ENCODE measurements at places on chromosomes 7 and 10.

- no peak for DNase-seq
These were observed 102.1 kb upstream of the AKR1E2 start for GRCh38 chr10:4723860-4724259.

DNA sequence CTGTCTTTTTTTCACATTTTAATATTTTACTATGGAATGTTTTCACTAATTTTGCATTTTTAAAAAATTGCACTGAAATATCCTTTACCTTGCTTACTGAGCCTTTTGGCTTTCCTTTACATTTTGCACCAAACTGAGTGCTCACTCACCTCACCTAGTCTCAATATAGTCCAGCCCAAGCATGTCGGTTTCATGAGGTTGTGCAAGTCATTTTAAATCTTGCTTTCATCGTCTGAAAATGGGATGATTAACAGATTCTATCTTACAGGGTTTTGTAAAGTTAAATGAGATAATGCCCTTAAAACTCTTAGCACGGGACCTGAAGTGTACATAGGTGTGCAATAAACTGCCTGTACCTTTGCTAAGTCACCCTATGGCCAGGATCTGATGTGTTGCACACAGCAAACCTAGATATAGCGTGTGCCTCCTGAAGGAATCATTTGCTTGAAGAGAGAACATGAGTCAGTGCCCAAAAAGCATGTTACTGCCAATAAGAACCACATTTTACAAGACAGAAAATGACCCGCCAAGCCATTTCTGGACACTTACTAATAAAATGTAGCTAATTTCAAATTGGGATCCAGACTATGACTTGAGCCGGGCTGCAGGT is 199.8 kb downstream of the JCAD start:
- no peak for DNase-seq

GRCh38 chr7:134473861-134474291 is 15.0 kb upstream of the AKR1B1 start:
- no peak for DNase-seq

DNA sequence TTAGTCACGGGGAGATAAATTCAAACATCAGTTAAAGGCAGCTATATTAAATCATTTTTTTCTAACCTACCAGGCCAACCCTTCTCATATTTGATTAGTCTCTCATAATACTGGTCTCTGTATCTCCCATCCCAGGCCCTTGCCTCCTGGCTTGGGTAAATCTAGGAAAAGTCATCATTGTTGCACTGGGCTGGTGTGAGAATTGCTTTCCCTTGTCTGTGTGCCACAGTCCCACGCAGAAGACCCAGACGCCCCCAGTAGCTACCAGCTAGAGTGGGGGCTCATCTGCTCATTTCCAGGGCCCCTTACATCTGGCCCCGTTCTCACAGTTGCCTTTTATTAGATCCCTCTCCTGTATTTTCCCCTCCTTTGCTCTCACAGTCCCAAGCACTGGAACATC is 67.6 kb upstream of the VIPR2 start:
- no peak for DNase-seq
